ENCODE measurements at places on chromosomes 11 and 22.

GRCh38 chr11:16942911-16943310 lies 71.3 kb downstream of the PLEKHA7 start:
- no peaks in the 10 kb centered on the region for H3K4me1 ChIP-seq
- H3K27me3 ChIP-seq = no peaks in the 10 kb centered on the region
- no peaks in the 10 kb centered on the region for H3K36me3 ChIP-seq
- no peak for DNase-seq
- H3K27ac ChIP-seq = no peak overlapping the region
- no peak overlapping the region for H3K4me3 ChIP-seq

GRCh38 chr11:36465449-36466163 lies 44.5 kb downstream of the TRAF6 start:
- no peaks in the 10 kb centered on the region for H3K4me1 ChIP-seq
- no peak for DNase-seq
- H3K27ac ChIP-seq = no peak overlapping the region
- no peak overlapping the region for H3K4me3 ChIP-seq

- H3K4me3 ChIP-seq = no peak overlapping the region
- H3K27me3 ChIP-seq = no peaks in the 10 kb centered on the region
- no peaks in the 10 kb centered on the region for H3K4me1 ChIP-seq
- H3K27ac ChIP-seq = no peak overlapping the region
- no peak for DNase-seq
- H3K36me3 ChIP-seq = no peaks in the 10 kb centered on the region
Observed at GRCh38 chr11:10588904-10589303, 20.4 kb upstream of the LYVE1 start.

GRCh38 chr22:40385036-40385782 lies 14.8 kb downstream of the SGSM3 start:
- no peak for DNase-seq
- no peaks in the 10 kb centered on the region for H3K36me3 ChIP-seq
- H3K27me3 ChIP-seq = no peaks in the 10 kb centered on the region

DNA sequence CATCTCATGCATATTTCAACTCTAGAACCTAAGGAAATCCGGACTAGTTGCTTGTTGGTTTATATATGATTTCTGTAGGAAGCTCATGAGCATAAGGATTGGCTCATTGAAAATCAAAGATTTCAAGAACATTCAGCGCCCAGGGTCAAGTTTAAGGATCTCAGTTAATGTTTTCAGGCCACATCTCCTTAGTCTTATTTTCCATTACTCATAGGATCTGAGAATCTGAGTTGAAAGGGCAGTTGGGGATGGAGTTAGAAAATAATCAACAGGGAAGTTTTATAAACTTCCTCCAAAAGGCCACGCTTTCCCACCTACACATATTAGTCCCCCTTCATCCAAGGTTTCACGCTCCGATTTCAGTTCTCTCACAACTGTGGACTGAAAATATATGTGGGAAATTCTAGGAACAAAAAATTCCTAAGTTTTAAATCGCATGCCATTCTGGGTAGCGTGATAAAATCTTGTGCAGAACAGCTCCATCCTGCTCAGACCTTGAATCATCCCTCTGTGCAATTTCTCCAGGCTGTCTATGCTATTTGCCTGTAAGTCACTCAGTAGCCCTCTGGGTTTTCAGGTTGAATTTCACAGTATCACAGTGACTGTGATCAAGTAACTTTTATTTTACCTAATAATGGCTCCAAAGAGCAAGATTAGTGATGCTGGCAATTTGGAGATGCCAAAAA lies 160.2 kb downstream of the KIRREL3 start:
- H3K36me3 ChIP-seq = no peaks in the 10 kb centered on the region
- H3K27me3 ChIP-seq = no peaks in the 10 kb centered on the region
- H3K4me1 ChIP-seq = no peaks in the 10 kb centered on the region
- H3K27ac ChIP-seq = no peak overlapping the region
- H3K4me3 ChIP-seq = no peak overlapping the region

All from iPS DF 6.9 (cell line).